ENCODE measurements at places on chromosomes 5 and 9.

DNA sequence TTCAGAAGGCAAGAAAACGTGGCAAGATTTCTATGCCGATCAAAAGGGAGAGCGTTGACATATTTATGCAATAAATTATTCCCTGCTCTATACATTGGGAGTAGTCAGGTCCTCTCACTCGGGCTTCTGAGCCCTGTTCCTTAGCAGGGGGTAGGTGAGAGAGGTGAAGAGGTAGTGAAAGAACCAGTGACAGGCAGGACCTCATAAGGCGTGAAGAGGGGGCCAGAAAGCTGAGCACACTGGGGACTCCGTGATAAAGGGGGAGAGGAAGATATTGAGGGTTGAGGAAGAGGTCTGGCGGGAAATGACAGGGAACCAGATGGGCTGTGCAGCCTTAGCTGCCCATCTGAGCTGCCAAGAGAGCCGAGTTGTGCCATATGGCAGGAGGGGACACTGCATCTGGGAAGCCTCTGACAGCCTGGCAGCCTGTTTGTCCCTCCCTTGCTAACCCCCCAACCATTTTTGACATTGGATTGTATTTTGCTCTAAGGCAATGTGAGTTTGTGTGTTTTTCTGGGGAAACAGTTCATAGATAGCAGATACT, 782 bp upstream of the CDC20B start:
- no peak for DNase-seq

DNA sequence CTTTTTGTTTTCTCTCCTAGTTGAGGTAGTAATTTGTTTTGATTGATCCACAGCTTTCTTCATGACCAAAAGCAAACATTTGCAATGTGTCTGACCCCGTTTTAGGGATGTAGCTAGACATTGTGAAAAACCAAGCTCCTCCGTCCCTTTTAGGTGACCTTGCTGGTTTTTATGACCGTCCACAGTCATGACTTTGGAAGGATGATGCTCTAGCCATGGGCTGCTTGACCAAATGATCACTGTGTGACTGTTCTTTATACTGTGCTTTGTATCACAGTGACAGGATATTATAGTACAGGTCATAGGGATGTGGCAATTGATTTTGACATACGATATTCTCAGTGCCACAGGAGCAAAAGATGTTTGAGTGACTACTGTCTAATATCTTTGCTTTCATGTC, 54.4 kb downstream of the KCNN2 start:
- no peak for DNase-seq

GRCh38 chr9:534886-535285, 306.6 kb upstream of the DMRT1 start:
- no peak for DNase-seq

DNA sequence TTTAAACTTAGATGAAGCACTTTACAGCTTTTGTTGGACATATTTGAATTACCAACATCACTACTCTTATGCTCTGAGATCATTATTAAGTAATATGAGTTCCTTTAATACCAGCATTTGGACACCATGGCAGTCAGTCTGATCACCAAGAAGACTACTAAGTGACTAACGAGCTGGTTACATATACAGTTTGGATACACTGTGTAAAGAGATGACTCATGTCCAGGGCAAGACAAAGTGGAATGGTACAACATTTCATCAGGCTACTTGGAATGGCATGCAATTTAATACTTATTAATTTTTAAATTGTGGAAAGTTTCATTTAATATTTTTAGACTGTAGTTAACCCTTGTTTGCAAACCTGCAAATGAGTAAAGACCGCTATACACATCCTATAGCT, 237.4 kb upstream of the PRDM9 start:
- DNase-seq, result no peak

DNA sequence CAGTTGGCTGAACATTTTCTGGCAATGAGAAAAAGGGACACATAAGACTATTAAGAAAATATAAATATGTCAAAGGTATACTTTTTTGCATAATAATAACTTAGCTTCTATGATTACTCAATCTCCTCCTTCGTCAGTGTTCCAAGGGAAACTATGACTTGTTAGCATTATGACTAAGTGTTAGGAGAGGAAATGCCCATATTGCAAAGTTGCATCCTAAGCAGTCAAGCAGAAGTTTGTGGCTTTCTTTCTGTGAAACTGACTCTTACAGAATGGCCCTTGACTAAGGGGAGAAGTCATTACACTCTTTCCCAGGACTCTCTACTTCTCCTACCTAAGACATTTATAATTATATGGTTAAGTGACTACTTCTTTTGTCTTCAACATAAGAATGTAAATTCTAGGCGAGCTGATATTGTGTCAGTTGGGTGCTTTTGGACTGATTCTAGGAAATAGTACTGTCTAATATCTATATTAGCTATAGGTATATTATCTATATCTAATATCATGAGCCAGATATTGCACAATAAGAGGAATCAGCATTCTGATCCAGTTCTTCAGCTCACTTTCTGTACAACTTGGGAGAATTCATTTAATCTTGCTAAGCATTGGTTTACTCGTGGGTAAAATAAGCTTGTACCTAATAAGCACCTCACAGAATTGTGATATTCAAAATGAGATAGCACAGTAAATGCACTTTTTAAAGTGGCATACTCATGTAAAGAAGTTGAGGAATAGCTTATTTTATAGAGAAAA, 16.4 kb upstream of the SPINK6 start:
- no peak for DNase-seq

- DNase-seq, result peak; percentile 38
Observed at GRCh38 chr5:61333321-61333953, 1.4 kb downstream of the ZSWIM6 start.

GRCh38 chr9:129633207-129633606, 7.2 kb downstream of the NTMT1 start:
- no peak for DNase-seq

DNA sequence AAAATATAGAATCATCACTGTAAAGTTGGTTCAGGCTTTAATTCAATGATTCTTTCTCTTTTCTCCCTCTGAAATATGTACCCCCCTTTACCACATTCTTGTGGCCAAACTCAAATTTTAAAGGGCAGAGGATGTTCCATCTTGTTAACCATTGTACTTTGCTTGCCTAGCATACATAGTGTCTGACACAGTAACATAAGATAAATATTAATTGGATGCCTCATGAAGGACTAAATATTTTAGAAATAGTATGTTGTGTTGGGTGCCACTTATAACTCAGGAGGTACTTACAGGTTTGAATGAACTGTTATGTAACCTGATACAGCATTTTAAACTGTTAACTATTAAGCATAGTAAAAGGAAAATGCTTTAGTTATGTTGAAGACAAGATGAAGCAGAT, 71.5 kb downstream of the NIPBL start:
- DNase-seq, result no peak

- no peak for DNase-seq
Observed at GRCh38 chr9:6598249-6598725, 47.2 kb downstream of the GLDC start.

GRCh38 chr5:37251665-37252064, 2.5 kb upstream of the CPLANE1 start:
- DNase-seq, result no peak

GRCh38 chr9:132457504-132458236, 47.7 kb downstream of the CFAP77 start:
- DNase-seq, result no peak

DNA sequence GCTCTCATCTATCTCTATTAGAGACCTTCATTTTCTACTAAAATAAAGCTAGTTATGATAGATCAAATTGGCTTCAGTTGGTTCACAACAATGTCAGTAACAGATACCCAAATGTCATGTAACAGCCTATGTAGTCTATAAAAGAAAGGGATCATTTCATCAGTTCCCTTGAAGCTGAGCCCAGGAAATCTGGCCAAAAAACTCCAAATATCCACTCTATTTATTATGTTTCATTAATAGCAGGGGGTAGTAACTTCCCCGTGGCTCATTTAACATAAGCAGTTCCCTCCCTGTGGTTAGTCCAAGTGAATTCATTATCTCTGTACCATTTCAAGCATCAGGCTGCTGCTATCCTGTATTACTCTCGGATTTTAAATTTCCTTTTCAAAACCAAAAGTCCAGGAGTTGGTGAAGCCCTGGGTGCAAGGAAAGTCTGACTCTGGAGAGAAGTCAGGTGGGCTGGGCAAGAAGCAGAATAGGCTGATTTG, 66.0 kb downstream of the SH3PXD2B start:
- DNase-seq, result no peak

DNA sequence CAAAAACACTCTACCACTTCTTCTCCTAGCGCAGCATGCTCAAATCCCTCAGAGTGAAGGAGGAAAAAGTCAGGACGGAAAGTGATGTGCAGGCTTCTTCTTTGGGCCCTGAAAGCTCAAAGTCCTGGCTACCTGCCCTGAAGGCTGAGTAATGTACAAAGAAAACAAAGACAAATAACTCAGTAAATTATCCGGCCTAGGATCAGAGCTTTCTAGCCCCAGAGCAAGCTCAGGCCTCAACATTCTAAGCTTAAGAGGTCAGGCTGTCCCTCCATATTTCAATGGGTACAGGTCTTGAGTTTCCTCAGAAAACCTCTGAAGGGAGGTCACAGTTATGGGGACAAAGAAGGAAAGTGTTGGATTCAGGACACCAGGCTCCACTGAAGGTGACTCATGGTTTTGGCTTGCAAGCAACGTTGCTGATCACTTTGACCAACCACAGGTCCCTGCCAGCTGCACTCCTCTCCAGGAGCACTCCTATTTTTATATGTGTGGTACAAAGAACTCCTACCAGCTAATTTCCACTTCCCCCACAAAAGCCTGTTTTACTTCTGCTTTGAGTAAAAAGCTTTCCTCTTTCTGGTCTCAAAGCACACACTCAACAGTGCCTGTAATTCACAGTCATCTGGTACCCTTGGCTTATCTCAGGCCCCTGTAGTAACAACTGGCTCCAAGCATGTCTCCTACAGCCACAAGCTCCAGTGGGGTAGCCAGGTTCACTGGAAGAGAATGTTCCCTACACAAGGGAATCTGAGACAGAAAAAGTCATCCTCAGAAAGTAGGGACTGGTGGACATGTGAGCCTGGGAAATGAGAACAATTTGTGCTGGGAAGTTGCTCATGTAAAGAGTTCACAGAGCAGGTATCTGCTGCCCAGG, 115.7 kb downstream of the UGCG start:
- DNase-seq, result no peak

- no peak for DNase-seq
Observed at GRCh38 chr9:107866711-107867311, 377.2 kb upstream of the KLF4 start.

- no peak for DNase-seq
Observed at GRCh38 chr9:96214635-96215034, 87.3 kb downstream of the HSD17B3 start.

DNA sequence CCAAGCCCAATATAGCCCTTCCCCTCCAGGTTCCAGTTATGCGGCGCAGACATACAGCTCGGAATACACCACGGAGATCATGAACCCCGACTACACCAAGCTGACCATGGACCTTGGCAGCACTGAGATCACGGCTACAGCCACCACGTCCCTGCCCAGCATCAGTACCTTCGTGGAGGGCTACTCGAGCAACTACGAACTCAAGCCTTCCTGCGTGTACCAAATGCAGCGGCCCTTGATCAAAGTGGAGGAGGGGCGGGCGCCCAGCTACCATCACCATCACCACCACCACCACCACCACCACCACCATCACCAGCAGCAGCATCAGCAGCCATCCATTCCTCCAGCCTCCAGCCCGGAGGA, 6.3 kb downstream of the NR4A3 start:
- DNase-seq, result no peak

GRCh38 chr9:87359264-87359663, 138.4 kb upstream of the DAPK1 start:
- no peak for DNase-seq

DNA sequence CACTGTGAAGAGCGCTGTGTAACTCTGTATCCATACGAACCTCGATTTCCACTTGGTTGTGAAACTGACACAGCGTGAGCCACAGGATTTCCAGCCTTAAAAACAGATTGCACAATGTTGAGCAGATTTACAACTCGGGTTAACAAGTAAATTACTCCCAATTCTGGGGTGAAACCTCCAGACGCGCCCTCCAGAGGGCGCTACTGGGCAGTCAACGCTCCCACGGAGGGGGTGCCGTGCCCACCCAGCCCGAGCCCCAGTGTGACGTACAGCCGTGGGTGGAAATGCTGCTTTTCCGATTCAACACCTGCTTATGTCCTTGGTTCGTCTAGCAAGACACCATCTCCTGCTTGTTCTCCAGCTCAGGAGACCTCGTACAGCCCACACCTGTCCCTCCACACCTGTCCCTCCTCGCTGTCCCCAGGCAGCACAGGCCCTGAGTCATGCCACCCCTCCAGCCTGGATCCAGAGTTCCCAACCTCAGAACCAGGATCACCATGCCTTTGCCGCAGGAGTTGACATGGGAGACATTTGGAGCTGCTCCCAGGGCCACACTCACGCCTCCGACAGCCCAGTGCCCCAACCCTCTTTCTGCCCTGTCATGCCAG, 34.4 kb upstream of the SLC6A3 start:
- peak; percentile 65 for DNase-seq

DNA sequence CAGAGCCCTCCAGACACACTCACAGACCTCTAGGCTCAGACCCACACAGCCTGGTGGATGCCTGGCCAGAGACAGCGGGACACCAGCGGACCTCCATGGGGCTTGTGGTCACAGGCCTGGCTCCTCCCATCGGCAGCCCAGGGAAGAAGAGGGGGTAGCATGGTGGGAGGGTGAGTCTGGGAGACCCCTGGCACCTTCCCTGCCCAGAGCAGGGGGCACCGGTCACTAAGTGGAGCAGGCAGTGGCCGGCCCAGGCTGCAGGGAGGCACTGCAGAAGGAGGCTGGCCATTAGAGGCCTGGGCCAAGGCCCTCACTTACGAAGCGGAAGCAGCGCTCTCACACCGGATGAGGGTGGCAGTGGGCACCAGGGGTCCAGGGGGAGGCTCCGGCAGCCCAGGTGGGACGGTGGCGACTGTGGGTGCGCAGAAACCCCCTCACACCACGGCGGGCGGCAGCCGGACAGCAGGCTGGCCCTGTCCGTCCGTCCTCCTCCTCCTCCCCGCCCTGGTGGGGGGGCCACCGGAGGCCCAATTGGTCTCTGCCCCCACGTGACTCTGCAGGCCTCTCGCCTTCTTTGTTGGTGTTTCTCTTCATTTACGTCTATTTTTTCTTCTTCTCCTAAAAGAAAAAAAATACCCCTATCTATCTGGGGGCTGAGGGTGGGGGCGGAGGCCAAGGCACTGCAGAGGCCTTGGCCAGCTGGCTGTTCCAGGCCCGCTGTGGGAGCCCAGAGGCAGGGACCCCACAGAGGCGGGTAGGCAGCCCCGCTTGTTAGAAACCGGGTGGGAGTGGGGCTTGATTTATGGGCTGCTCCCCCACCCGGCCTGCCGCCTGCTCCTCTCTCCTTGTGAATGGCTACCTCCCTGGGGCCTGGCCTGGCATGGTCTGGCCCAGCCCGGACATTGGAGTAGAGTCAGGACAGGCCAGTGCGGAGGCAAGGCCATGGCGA, at the start of gene NR5A1:
TSS of gene NR5A1 (minus strand) at position 469 of the 949 bp plus-strand sequence. CDS start 4,004 bp downstream, outside the sequence.
- DNase-seq, result no peak

- no peak for DNase-seq
Observed at GRCh38 chr5:128199104-128199503, 115.5 kb downstream of the SLC12A2 start.

All from WTC11 (cell line).